ENCODE measurements at places on chromosomes 13 and 19.
A peak's percentile ranks its signal among the peaks of the same experiment; 100 is the strongest.

GRCh38 chr13:111462221-111462764 is 141.9 kb downstream of the TEX29 start:
- DNase-seq = no peak

DNA sequence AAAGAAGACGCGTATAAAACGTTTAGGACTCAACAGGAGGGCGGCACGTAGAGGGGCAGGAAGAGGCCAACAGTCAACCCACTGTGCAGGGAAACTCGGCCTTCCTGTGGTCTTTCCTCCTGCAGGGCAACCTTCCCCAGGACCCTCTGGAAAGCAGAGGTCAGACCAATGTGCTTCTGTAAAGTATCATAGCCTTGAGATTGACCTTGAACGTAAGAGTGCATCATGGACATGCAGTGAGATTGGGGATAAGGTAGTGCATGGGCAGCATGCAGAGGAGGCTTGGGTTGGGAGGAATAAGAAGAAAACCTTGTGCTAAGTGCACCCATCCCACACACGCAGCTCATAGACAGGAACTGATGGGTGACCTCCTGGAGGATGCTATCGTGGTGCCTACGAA is 34.0 kb upstream of the ZNF507 start:
- no peak for DNase-seq

- peak; percentile 18 for DNase-seq
Measured at GRCh38 chr13:112771877-112772538, 82.2 kb downstream of the ATP11A start.

GRCh38 chr19:14300303-14300702 is 80.9 kb upstream of the ADGRE5 start:
- no peak for DNase-seq

GRCh38 chr13:54574791-54575190 is 1546.2 kb downstream of the OLFM4 start:
- DNase-seq = no peak

DNA sequence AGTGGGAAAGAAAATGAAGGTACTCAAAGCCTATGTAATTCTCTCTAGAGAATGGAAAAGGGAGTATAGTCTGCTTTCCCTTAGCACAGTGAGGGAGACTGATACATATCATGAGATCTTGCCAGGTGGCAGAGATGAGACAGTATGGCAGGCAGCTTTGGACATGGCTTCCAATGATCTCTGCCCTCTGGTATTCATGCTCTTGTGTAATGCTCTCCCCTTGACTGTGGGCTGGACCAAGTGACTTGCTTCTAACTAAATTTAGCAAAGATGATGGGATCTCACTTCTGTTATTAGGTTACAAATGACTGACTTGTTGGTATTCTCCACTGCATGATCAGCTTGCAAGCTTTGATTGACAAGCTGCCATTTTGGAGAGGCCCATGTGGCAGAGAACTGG is 10.2 kb downstream of the ZNF132 start:
- no peak for DNase-seq

GRCh38 chr13:65472336-65472735 is 1757.8 kb downstream of the PCDH9 start:
- DNase-seq = no peak

DNA sequence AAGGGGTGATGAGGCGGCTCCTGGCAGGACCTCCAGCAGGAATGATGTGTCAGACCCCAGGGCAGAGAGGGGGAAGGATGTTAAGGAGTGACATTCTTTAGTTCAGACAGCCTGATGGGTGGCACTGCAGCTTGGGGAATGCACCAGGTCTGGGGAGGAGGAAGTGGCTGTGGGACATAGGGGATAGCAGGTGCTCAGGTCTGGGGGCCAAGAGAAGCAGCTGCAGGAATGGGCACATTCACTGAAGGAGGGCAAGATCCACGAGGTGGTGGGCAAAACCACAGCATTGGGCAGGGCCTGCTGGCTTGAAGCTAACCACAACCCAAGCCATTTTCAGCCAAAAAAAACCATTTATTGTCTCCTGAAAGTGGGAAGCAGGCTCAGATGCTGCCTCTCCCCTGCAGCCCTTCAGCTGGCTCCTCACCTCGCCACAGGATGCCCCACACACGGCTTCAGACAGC is 26.5 kb downstream of the COMP start:
- DNase-seq = no peak

GRCh38 chr13:26980099-26981031 is 191.2 kb downstream of the USP12 start:
- no peak for DNase-seq

DNA sequence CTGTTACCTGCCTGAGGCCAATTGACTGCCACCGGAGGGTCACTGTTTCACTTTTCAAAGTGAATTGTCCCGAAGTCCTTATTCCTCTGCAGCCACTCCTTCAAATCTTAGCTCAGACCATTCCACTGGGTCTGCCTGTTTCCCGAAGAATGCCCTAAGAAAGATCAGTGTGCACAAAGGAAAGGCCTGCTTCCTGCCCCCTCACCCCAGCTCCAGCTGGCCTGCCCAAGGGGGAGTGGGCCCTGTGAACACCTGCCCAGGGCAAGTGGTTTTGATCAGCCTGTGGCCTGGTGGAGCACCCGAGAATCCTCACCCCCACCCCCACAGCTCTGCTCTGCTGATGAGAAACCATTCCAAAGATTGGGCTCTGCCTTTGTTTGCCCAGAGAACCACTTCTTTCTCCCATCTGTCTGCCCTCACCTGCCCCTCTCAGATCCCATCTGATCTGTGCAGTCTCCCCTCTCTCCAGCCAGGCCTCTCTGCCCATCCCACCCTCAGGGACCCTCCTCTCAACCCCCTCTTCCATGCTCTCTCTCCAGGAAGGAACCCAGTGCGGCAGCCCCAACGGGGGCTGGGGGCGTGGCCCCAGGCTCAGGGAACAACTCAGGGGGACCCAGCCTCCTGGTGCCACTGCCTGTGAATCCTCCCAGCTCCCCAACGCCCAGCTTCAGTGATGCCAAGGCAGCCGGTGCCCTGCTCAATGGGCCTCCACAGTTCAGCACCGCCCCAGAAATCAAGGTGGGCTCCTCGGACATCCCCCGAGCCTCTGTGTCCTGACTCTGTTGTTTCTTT is 10.3 kb downstream of the LENG1 start:
- no peak for DNase-seq

GRCh38 chr19:53977429-53977990 is 13.9 kb upstream of the CACNG6 start:
- peak; percentile 35 for DNase-seq

- DNase-seq = peak; percentile 4
Measured at GRCh38 chr13:33111414-33112110, 95.3 kb downstream of the KL start.

DNA sequence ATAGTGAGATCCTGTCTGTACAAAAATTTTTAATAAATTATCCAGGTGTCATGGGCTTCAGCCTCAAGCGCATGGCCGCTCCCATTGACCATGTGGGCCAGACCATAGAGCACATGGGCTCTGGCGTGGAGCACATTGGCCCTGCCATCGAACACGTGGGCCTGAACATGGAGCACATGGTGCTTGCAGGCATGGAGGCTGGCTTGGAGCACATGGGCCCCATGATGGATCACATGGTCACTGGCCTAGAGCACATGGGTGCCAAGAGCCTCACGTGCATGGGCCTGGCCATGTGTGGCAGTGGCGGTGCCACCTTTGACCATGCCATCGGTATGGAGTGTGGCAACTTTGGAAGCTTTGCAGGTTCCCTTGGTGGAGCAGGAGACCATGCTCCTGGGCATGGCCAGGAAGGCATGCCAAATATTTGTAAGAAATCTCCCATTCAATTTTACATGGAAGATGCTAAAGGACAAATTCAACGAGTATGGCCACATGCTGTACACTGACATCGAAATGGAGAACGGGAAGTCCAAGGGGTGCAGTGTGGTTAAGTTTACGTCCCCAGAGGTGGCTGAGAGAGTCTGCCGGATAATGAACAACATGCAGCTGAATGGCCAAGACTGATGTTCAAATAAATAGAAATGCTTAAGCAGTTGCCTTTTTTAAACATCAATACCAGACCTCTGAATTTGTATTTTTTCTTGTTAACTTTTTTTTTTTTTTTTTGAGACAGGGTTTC is 21.3 kb upstream of the SLC1A5 start:
- no peak for DNase-seq

- DNase-seq = no peak
Measured at GRCh38 chr19:4327877-4328242, 10.8 kb downstream of the STAP2 start.

- DNase-seq = no peak
Measured at GRCh38 chr19:36163813-36164212, 11.6 kb upstream of the COX7A1 start.

DNA sequence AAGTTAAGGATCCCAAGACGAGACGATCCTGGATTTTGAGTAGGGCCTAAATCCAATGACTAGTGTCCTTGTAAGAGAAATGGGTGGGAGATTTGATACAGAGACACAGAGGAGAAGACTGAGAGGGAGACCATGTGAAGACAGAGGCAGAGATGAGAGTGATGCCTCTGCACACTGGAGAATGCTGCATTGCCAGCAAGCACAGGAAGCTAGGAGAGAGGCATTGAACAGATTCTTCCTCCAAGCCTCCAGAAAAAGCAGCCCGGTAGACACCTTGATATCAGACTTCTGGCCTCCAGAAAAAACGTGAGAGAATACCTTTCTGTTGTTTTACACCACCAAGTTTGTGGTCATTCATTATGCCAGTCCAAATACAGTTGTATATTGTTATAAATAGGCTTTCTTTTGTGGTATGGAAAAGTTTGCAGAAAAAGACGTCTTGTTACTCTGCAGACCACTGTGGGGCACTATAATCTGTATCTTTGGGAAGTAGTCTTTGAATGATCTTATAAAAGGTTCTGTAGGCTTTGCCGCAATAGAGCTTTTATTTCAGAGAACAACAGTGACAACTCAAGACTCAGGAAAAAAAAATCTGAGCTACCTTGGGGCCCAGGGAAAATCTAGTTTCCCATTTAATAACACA is 17.9 kb upstream of the RFC3 start:
- peak; percentile 21 for DNase-seq

- no peak for DNase-seq
Measured at GRCh38 chr13:101795025-101795424, 342.6 kb downstream of the ITGBL1 start.

DNA sequence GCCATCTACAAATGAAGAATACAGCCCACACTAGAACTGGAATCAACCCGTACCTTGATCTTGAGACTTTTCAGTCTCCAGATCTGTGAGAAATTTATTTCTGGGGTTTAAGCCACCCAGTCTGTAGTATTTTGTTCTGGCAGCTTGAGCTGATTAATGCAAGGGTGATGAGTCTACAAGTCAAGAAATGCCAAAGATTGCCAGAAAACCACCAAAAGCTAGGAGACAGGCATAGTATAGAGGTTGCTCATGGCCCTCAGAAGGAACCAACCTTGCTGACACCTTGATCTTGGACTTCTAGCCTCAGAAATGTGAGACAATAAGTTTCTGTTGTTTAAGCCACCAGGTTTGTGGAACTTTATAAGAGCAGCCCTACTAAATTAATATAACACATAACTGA is 428.2 kb upstream of the KLF12 start:
- no peak for DNase-seq

DNA sequence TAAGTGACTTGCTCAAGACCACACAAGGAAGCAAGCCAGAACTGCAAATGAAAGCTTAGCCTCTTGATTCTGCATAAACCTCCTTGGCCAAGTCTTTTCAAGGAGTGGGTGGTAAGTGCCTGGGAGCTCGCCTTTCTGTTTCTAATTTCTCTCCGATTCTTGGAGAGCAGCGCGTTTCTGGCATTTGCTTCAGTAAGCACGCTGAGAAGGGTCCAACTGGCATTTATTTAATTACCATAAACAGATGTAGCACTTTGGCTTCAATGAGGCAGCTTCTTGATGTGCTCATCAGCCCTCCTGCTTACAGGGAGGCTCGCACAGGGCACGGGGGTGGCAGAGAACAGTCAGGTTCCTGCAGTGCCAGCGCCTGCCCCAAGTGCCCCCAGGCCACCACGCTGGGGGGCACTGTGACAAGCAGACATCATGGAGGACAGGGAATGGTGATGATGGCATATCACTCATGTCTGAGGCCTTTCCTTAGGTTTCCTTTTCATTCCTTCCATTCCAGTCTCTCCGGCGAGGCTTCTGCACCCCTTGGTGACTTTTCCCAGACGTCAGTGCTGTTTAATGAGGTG is 13.3 kb downstream of the SIAH3 start:
- DNase-seq = no peak

GRCh38 chr13:36323951-36324566 is 22.1 kb downstream of the SPART start:
- DNase-seq = no peak

- DNase-seq = no peak
Measured at GRCh38 chr13:48494874-48495273, 38.0 kb downstream of the RCBTB2 start.

- no peak for DNase-seq
Measured at GRCh38 chr19:53809518-53810186, 14.5 kb downstream of the NLRP12 start.

GRCh38 chr19:1026783-1027649 is 608 bp downstream of the CNN2 start:
- peak; percentile 17 for DNase-seq

DNA sequence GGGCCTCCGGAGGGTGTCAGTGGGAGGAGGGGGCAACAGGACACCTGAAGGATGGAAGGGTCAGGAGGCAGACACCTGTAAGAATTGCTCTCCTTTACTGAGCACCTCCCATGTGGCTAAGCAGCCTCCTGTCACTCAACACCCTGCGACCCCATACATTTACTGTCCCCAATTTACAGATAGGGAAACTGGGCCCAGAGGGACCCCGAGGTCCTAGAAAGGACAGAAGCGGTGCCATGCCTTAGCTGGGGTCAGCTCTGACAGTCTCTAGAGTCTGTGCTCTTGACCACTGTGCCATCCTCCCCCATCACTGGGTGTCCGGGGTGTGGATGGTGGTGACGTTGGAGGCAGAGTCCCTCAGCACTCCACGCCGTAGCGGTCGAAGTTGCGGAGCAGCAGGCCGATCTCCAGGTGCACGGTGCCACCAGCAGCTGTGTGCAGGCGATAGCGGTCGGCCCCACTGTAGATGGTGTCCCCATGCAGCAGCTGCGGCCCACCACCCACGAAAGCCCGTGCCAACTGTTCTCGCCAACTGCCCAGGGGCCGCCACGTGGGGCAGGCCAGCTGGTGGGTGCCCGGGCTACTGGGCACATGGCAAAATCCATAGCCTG is 726 bp upstream of the TGFB1 start:
- no peak for DNase-seq

GRCh38 chr13:26895808-26896466 is 135.4 kb upstream of the GPR12 start:
- DNase-seq = no peak

- DNase-seq = no peak
Measured at GRCh38 chr19:49136771-49137171, 17.4 kb downstream of the PPFIA3 start.

- DNase-seq = no peak
Measured at GRCh38 chr19:41016488-41017071, 25.5 kb downstream of the CYP2B6 start.

DNA sequence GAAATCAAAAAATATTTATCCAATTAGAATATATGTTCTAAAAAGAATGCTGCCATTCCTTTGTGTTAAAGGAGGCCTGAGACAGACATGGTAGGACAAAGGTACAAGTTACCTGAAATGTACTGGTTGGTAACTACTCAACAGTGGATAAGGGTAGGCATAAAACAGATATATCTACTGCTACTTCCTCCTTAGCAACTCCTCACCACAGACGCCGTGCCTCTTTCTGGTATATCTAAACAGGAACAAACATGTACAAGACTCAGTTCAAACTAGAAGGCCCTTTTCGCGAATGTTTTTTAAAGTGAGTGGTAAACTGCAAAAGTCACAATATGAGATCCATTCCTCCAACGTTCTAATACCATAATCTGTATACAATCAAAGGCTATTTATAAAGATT is 86.9 kb downstream of the TBC1D4 start:
- no peak for DNase-seq
